ENCODE measurements at places on chromosomes 1 and 21.

- DNase-seq = no peak
Observed at GRCh38 chr1:220825819-220826551, 39.3 kb downstream of the MTARC1 start.

DNA sequence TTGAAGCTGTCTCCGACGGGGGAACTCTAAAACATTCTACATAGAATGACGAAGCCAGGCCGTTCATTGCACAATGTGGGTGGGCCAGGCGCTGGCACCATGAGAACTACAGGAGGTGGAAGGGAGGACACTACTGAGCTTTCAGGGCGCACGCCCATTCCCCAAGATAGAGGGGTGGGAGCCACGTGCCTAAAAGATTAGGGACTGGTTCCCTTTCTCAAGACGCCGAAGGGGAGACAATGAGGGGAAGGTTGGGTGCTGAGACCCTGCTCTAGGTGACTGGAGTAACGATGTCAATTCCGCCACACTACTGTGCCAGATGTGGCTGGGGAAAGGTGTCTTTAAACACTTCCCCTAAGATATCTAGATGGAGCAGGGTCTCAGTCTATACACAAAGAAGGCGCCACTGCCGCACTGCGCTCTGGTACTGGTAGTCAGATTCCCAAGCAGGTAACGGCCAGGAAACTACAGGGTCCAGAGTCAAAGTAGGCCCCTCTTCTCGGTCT lies 782 bp downstream of the CSDE1 start:
- DNase-seq = no peak

- DNase-seq = peak; percentile 77
Observed at GRCh38 chr1:31843506-31843905, 27.7 kb upstream of the SPOCD1 start.

GRCh38 chr1:41496080-41497055 lies 11.9 kb upstream of the EDN2 start:
- peak; percentile 82 for DNase-seq
